ENCODE measurements at places on chromosomes 12 and 14.

GRCh38 chr14:98348505-98348904, 923.5 kb downstream of the BCL11B start:
- DNase-seq, result no peak

DNA sequence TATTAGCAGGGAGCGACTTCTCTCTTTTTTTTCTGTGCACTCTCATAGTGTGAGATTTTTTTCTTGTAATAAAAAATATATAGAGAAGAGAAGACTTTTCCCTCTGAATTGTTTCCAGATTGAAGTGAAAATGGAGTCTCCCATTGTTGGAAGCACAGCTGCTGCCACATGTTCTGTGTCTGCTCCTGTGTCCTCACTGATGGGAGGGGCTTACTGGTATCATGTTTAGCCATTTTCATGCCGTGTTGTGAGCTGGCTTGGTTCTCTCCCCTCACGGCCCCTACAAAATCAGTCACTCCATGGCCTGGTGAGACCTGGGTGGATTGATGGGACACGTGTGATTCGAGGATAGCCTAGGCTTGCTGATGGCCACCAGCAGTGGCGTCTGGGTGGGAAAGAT, 379.7 kb upstream of the DDHD1 start:
- no peak for DNase-seq

- DNase-seq, result peak; percentile 8
These were observed 751.8 kb downstream of the GALC start for GRCh38 chr14:87241018-87241768.

DNA sequence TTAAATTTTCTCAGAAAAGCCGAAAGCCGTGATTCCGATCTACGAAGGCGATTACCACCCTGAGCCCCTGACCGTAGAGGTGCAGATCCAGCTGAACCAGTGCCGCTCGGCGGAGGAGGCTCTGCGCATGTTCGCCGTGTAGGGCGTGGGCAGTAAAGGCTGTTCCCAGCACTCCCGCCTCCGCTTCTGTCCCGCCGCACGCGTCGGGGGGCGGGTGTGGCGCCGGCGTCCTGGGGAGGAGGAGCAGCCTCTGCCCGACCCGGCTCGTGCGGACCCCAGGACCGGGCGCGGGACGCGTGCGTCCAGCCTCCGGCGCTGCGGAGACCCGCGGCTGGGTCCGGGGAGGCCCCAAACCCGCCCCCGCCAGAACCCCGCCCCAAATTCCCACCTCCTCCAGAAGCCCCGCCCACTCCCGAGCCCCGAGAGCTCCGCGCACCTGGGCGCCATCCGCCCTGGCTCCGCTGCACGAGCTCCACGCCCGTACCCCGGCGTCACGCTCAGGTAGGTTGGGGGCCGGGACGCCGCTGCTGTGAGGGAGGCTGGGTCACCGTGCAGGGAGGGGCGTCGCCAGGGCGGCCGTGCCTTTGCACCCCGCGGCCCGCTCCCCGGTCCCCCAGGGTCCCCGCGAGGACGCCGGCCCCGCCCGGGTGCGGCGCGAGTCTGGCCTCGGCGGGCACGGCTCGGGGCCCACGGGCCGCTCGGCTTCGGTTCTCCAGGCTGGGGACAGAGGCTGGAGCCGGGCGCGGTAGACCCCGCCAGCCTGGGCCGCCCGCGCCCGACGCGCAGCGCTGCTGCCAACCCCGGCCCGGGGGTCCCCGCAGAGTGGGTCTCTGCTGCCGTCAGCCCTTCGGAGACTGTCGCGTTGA, at the start of gene B3GNT4:
Gene B3GNT4, plus strand, starts transcription at position 409 of the 866 bp plus-strand sequence. CDS start 910 bp downstream, outside the sequence.
- peak; percentile 56 for DNase-seq

DNA sequence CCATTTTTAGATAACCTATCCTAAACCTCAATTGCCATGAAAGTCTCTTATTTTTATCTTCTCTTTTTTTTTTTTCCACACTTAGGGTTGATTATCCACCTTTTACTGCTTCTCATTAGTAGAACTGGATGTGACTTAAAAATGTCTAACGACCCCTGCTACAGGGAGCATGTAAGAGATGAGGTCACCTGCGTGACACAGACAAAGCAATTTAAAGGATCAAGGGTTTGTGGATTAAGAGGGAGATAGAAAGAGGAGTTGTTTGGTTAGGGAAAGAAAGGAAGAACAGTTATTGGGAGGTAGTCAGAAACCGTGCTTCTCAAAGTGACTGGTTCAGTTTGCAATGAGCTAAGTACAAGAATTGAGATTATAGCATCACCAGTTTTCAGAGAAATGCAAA, 239.1 kb downstream of the ALX1 start:
- DNase-seq, result no peak

DNA sequence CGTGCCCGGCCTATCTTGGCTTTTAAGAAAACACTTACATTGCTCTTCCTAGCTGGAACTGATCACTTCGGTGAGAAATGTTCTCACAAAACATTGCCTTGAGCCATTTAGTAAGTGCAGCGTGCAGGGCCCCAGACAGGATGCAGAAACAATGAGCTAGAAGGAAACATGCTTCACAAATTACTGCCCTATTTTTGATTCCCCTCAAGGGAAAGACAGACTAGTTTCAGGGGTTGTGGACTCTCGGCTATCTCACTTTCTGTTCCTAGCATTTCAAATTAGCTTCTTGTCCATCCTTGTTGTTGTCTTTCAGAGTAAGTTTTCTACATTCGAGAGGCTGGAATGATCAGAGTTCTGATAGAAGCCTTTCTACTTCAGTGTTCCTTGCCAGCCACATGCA, 21.6 kb downstream of the TGFB3 start:
- no peak for DNase-seq

DNA sequence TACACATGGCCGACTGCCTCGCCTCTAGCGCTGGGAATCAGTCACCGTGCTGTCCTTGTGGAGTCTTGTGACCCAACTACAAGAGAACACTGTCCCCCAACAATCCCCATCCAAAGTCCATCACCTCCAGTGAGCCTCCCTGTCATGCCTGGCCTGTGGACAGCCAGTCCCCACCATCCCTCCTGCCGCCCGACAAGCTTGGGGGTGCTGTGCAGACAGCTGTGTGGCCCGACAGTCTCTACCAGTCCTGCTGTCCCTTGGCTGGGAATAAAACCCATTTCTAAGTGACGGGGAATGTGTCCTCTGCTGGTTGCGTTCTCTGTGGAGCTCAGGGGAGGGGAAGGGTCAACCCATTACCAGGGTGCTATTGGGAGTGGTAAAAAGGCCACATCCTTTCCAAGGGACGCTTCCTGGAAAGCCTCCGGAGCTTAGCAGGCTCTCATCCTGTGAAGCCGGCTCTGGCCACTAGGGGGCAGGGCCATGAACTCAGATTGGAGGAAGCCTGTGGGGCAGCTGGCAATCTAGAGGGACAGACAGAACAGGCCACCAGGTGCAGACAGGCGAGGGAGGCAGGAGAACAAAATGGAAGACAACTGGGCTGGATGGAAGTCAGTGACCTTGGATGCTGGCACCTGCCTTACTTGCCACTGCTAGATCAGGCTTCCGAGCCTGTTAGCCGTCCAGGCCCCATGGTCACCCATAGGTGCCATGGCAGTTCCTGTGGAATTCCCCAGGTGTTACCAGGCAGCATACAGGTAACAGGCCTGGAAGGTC, 12.0 kb upstream of the BLTP3B start:
- DNase-seq, result peak; percentile 56

GRCh38 chr12:18808221-18808620, 70.3 kb downstream of the CAPZA3 start:
- no peak for DNase-seq

GRCh38 chr12:132414634-132415326, 75.2 kb upstream of the FBRSL1 start:
- DNase-seq, result peak; percentile 66

- DNase-seq, result no peak
These were observed 297.5 kb downstream of the ZFP36L1 start for GRCh38 chr14:68495101-68496039.

DNA sequence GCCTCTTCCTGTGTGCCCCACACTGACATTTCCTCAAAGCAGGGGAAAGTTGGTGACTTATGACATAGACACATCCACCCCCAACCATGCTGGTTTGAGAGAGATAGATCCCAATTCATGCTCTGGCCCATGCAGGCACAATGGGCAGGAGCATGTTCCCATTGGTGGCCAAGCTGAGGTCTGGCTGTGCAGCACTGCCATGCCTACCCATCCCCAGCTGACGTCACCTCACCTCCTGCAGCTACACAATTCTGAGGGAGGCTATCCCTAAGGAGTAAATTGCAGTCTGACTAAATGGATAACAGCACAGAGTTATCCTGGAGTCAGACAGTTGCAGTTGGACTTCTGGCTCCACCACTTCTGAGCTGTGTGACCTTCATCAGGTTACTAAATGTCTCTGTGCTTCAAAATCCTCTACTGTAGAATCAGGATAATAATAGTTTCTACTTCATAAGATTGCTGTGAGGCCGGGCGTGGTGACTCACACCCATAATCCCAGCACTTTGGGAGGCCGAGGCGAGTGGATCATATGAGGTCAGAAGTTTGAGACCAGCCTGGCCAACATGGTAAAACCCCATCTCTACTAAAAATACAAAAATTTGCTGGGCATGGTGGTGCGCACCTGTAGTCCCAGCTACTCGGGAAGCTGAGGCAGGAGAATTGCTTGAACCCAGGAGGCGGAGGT, 323.9 kb downstream of the BCL11B start:
- DNase-seq, result no peak

- no peak for DNase-seq
These were observed 68.6 kb downstream of the TMEM30B start for GRCh38 chr14:61212546-61212945.

GRCh38 chr12:58773986-58774385, 146.3 kb downstream of the LRIG3 start:
- no peak for DNase-seq

DNA sequence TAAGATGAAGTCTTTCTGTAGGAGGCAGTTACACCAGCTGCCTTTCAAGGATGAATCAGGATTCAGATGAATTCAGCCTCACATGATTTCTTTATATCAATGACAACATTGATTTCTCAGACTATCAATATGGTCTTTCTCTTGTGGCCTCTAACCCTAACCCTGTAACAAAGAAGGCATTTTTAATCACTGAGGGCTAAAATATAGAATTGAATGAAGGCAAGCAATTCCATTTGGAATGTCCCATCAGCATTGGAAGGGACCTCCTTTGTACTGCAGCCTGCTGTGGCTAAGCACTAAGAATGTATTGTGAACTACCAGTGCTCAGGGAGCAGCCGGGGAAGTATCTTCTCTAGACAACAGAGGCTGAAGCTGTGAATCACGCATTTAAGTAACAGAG, 90.6 kb upstream of the FRMD6 start:
- no peak for DNase-seq

DNA sequence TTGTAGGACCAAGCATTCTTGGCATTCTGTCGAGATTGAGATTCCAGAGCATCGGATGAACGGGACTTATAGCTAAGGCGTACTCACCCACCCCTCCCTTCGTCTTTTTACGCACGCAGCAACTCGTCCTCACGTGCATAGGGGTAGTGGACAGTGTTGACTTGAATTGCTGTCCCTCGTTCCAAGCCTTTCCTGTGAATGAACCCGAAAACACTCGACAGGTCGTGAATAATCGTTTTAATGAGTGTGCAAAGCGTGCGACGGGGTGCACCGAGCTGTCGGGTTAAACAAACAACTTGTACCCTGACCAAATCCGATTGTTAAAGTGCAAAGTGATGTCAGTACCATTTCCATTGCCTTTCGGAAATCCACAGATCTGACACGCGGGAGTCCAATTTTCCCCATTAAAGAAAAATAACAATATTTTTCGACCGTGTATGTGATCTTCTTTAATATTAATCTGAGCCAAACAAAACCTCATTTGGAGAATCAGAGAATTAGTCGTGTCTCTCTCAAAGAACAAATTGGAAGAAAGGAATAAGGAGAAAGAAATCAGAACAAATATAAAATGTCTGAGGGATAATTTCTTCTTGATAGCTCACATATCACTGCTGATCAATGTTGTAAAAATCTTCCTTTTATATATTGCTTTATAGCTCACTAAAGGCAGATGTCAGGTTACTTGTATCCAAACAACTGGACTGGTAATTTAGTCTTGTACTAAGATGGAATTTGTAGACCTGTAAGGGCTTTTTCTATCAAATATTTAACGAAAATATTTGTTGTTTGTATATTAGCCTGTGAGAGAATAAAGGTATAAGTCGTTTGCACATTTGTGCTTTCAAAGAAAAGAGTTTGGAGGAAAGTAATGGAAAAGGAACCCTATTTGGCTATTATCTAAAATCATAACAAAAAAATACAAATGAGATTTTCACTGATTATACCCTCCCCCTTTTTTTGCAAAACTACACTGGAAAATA, 11.8 kb downstream of the FOXG1 start:
- no peak for DNase-seq

- DNase-seq, result peak; percentile 38
These were observed 348.0 kb downstream of the SEC23A start for GRCh38 chr14:38755036-38755435.

- DNase-seq, result no peak
These were observed 47.8 kb downstream of the CCDC88C start for GRCh38 chr14:91369628-91370445.

- DNase-seq, result no peak
These were observed 489 bp downstream of the CEP290 start for GRCh38 chr12:88141425-88141773.

- no peak for DNase-seq
These were observed 215.7 kb downstream of the KIF21A start for GRCh38 chr12:39227218-39227617.

GRCh38 chr14:46091819-46092218, 559.8 kb downstream of the RPL10L start:
- DNase-seq, result no peak

DNA sequence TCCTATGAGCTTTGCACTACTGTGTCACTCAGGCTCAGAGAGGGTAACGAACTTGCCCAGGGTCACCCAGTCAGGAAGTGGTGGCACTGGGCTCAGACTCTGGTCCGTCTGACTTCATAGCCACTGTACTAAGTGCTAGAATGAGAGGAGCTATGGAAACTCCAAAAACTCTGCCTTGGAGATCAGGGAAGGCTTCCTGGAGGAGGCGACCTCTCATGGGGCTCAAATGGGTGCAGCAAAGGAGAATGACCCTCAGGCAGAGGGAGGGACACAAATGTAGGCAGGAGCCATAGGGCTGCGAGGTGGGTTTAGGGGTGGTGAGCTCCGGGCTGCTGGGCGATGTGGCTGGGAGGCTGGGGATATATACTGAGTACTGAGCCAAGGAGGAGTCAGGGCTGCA, 3.2 kb downstream of the CCDC197 start:
- DNase-seq, result no peak

DNA sequence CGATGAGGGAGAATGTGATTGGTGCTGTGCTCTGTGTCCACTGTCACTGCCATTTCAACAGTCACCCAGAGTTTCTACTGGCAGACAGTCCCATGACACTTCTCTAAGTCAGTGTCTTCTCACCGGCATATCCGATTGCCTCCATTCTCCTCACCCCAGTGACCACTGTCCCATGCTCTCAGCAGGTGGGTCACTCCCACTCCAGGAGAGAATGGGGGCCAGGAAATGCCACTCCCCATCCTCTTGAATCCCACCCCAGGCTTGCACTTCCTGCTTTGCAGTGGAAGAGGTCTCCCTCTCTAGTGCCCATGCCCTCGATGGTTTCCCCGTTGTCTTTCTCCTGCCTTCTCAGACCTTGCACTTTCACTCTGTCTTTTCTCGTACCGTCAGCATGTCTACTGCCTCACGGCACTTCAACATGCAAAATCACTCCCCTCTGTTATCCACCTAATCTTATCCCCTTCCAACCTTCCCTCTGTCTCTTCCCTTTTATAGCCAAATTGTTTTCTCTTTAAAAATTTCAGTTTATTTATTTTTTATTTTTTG, 2.2 kb upstream of the EP400 start:
- no peak for DNase-seq
